Breast epithelium (tissue), 4 donors: ENCODE measurements at places on chromosomes 1 and 21. TPM values are rescaled to one million over a fixed set of nuclear protein-coding genes. Genes with fewer than 3 reads are reported as not detected.

AGO3 gene
- 28.2 TPM for total RNA-seq

- DNase-seq, result no peak
These were observed 53.0 kb downstream of the EYA3 start for GRCh38 chr1:28035420-28035819.

DNA sequence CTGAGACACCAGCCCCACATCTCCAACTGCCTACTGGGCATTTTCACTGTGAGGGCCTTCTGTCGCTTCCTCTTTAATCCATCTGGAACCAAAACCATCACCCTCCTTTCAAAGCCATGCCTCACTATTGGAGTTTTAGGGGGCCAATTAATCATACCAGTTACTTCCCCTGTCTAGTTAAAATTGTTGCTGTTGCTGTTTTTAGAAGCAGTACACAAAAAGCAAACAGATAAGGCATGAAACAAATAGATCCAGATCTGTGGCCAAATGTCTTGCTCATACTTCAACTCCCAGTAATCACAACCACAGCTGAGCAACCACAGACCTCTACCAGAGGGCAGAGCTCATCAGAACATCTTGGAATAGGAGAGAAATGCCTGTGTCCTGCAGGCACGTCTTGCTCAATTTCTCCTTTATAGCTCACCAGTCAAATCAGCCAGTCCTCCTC lies 133.8 kb upstream of the C1orf105 start:
- no peak for DNase-seq

- DNase-seq, result no peak
These were observed 33.9 kb downstream of the SPSB1 start for GRCh38 chr1:9326596-9326995.

SLC9C2 gene
- not detected for total RNA-seq

GRCh38 chr1:89649783-89650182 lies 16.9 kb downstream of the LRRC8C start:
- DNase-seq, result no peak

RAB7B gene
- total RNA-seq, result 1.3 TPM

DNA sequence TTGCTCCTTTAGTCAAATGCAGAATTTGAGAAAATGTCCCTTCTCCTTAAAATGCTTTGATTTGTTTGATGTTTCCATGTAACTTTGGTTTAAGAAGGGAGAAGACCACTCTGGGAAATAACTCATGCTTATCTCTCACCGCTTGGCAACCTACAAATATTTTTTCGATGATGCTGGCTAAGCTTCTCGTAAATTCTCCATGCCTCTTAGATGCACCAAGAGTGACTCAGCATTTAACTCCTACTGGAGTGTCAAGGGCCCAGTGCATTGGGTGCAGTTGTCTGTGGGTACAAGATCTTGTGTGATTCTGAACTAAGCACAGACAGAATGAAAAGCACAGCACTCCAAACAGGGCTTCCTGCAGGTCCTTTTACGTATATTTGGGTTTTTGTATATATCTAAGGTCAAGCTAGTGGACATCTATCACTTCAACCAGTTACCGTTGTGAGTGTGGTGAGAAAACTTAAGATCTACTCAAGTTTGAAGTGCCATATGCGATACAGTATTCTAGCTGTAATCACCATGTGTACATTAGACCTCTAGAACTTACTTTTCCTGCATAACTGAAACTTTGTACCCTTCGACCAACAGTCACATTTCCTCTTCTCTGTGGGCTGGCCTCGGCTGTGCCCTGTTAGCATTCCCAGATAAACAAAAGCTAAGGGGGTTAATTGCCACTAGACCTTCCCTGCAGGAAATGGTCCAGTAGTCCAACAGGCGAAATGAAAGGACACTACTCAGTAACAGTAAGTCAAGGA lies 55.8 kb downstream of the COL18A1 start:
- DNase-seq, result no peak

DNA sequence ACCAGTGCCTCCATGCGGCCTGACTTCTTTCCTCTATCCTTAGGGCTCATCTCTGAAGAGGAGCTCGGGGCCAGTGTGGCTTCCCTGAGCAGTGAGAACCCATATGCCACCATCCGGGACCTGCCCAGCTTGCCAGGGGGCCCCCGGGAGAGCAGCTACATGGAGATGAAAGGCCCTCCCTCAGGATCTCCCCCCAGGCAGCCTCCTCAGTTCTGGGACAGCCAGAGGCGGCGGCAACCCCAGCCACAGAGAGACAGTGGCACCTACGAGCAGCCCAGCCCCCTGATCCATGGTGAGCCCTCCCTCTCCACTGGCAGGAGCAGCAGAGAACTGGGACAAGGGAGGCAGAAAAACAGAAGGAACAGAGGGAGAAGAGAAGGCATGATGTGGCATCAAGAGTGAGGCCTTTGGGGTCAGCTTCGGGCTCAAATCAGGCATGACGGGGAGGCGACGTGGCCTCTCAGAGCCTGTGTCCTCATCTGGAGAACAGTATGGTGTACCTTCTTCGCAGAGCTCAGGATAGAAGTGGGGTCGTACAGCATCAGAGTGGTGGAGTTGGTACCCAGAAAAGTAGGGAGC lies 6.5 kb upstream of the LRRC71 start:
- DNase-seq, result no peak

OR2T11 gene
- not detected for total RNA-seq

DNA sequence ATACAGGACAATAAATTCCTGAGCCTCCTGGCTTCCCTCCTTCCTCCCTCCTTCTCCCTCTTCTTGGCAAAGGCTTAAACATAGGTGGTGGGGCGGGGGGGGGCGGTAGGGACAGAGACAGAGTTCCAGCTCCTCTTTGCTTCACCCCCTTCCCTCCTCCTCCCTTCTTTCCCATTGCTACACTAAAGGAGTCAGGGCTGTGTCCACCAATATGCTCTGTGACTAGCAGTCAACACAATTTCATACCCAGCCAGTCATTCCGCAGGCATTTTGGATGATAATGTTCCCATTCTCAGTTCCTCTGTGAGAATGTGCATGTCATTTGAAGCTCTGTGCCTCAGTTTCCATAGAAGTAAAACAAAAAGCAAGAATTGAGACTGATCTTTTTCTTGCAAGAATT lies 1.7 kb downstream of the LMOD1 start:
- no peak for DNase-seq

- DNase-seq, result no peak
These were observed 34.2 kb upstream of the PBX1 start for GRCh38 chr1:164524810-164525209.

- DNase-seq, result no peak
These were observed 2.0 kb upstream of the RCC2 start for GRCh38 chr1:17441265-17441992.

DNA sequence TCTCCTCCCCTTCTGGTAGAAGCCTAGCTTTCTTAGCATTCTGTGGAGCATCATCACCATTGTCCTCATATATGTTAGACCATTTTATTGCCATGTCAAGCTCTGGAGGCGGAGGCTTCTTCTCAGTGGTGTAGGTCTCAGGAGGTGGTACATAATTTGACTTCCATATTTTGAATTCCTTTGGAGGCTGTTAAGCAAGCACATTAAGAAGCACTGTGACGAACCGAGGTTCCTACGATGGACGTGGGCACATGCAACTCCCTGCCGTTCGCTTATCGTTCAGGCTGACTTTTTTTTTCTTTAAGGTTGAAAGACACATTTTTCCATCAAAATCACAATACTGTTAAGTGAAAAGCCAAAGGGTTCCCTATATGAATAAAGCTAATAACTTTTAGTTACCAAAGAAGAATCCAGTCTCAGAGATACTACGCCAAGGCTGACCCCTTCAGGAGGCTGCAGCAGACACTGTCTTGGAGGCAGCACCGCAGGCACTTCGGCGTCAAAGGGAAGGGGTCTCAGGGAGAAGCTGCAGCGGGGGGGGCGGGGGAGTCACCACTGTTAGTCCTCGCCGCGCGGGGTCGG lies 835 bp downstream of the C1orf52 start:
- DNase-seq, result no peak

GRCh38 chr1:192580351-192580962 lies 4.9 kb downstream of the RGS1 start:
- no peak for DNase-seq

- no peak for DNase-seq
These were observed 170.7 kb upstream of the POU3F1 start for GRCh38 chr1:38217316-38217715.

DNA sequence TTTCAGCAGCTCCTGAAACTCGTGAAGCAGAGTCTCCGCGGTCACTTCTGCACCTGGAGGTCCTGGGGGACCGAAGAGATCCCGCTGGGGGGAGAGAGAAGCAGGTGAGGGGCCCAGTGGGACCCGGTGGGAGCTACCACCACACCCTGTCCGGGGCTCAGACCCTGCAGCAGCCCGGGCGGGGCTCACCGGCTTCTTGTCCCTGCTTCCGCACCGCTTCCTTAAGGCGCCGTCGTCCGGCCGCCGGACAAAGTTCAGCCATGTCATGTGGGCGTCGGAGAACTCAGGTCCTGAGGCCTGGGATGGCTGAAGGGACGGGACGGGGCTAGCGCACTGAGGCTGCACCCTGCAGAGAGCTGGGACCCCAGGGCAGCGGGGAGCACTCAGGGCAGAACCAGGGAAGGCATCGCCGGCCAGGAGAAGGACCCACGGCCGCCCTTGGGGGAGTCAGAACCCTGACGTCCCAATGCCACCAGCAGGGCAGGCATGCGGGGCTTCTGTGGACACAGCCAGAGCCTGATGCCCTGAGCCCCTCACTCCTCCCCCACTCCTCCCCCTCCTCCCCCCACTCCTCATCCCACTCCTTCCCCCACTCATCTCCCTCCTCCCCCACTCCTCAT lies 2.2 kb downstream of the C1QTNF12 start:
- DNase-seq, result no peak

DNA sequence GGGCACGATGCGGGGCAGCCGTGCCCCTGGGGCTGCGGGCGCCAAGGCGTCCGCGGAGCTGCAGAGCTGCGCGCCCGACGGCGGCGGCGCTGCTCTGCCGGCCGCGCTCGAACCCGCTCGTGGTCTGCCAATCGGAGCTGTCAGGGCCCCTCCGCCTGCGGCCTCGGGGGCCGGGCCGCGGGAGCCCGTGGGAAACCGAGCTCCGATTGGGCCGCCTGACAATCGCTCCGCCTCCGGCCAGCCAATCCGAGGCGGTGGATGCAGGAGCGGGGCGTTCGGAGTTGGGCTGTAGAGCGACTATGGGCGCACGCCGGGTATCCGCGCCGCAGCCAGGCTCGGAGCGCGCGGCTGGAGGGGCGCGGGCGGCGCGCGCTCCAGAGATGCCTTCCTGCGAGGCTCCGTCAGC lies 100.5 kb upstream of the SOD1 start:
- DNase-seq, result peak; percentile 84

DNA sequence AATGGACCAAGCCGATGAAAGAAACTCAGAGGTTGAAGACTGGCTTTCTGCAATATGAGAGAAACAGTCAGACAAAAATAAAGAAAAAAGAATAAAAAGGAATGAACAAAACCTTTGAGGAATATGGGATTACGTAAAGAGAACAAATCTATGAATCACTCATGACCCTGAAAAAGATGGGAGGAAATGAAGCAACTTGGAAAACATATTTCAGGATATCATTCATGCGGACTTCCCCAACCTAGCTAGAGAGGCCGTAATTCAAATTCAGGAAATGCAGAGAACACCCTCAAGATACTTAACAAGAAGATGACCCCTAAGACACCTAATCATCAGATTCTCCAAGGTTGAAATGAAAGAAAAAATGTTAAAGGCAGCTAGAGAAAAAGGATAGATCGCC lies 705.3 kb upstream of the CHRM3 start:
- no peak for DNase-seq

DNA sequence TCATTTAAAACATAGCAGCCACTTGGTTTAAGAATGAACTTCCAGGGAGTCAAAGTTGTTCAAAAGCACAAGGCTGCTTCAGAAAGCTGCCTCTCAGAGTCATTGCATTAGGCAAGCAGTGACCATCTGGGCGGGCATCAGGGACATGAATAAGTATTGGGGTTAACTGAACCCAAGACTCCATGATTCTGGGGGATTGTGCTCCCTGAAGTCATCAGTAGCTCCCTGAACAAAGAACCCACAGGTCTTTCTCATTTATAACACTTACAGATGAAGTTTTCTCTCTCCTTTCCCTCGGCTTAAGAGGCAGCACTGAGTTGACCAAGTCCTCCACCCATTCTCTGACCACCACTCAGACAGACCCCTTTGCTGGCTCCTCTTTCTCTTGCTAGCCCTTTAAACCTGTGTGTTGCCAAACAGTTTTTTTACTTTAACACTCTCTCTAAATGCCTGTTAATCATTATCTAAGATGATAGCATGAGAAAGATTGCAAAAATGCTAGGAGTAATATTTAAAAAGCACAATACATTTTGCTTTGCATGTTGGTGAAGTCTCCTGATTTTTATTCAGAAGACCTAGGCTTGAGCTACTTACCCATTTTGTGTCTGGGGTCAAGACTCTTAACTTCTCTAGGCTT lies 77.0 kb upstream of the ARHGAP29 start:
- no peak for DNase-seq

GRCh38 chr1:31155216-31155806 lies 84.4 kb downstream of the NKAIN1 start:
- DNase-seq, result peak; percentile 51

ZRANB2 gene
- 92.4 TPM for total RNA-seq

DNA sequence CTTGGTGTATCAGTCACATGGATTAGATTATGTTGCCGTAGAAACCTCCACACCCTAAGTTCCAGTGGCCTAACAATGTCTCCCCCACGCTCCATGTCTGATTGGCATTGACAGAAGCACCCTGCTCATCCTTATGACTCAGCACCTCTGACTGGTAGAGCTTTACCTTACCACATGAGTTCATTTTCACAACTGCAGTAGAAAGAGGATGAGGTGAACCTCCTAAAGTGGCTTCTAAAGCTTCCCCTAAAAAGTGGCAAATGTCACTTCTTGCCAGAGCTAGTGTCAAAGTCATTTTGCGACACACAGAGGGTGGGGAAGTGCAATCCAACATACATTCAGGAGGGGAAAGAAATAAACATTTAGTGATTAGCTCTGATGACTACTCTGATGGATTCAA lies 30.6 kb upstream of the LYPD8 start:
- DNase-seq, result no peak

GRCh38 chr21:27261676-27262075 lies 294.8 kb upstream of the ADAMTS5 start:
- no peak for DNase-seq

DNA sequence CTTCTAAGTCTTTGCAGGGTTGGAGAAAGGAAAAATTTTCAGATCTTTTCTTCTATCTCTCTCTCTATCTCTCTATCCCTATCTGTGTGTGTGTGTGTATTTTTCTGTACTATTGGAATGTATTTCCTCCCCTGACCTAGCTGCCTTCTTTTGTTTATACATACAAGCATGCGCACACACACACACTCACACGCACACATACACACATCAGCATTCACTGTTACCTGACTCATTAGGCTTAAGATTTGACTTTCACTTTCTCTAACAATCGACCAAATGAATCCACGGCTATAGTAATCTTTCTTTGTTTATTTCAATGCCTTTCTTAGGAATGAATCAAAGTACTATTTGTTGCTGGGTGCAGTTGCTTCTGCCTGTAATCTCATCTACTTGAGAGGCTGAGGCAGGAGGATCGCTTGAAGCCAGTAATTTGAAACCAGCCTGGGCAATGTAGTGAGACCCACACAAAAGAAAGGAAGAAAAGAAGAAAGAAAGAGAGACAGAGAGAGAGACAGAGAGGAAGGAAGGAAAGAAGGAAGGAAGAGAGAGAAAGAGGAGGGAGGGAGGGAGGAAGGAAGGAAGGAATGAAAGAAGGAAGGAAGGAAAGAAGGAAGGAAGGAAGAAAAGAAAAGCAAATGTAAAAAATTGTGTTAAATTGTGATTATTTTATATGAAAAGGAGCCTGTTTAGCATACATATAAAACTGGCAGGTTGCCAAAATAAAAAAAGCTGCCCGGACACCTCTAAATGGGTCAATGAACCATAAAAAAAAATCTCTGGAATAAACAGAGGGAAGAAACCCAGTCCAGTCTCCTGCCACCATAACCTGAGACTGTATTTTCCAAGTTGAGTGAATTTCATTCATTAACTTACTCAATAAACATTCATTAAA lies 206.8 kb downstream of the ZNF326 start:
- no peak for DNase-seq

GRCh38 chr1:111732718-111733117 lies 6.5 kb downstream of the INKA2 start:
- DNase-seq, result no peak
